ENCODE measurements at places on chromosomes 7 and 10. TPM values are rescaled to one million over a fixed set of nuclear protein-coding genes. Genes with fewer than 3 reads are reported as not detected.
A peak's percentile ranks its signal among the peaks of the same experiment; 100 is the strongest.

ACSM6 gene
- not detected for total RNA-seq

C10orf105 gene
- not detected for total RNA-seq

FEZF1 gene
- total RNA-seq = not detected

ANKRD2 gene
- total RNA-seq = 0.26 TPM

RELN gene
- not detected for total RNA-seq

ABHD11 gene
- total RNA-seq = 6.5 TPM

KNDC1 gene
- total RNA-seq = under 0.01 TPM

DNA sequence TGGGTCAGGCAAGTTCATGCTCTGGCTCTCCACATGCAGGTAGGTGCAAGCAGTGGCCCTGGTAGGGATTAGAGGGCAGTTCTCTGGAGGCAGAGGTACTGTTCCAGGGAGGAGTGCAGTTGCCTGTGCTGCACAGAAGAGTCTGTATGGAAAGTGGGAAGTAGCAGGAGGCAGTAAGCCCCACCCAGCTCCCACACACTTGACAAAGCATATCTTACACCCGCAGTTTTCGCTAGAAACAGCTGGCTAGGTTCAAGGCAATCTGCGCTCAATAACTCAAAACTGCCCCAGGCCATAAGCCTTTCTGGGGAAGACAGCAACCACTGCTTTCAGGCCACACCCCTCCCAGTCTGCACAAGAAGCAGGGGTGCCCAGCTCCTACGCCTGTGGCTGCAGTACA lies 33.1 kb upstream of the ARMC3 start:
- DNase-seq = peak; percentile 2

DNA sequence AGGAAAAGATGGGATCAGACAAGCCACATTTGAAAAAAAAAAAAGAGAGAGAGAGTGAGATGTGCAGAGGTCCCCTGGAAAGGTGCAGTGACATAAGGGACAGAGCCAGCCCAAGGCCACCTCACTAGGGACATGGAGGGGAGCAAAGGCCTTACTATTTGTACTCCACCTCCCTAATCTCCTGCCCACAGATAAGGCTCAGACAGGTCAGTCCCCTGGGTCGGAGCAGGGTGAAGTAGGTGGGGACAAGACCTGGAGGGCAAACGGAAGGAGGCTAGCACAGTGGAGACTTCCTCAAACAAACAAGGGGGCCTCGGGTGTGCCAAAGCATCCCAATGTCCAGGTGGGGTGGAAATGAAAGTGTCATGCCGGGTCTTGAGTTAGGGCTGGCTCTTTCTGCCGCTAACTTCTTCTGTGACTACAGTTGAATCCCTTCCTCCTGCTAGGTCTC lies 7.0 kb downstream of the PRF1 start:
- DNase-seq = no peak

DNA sequence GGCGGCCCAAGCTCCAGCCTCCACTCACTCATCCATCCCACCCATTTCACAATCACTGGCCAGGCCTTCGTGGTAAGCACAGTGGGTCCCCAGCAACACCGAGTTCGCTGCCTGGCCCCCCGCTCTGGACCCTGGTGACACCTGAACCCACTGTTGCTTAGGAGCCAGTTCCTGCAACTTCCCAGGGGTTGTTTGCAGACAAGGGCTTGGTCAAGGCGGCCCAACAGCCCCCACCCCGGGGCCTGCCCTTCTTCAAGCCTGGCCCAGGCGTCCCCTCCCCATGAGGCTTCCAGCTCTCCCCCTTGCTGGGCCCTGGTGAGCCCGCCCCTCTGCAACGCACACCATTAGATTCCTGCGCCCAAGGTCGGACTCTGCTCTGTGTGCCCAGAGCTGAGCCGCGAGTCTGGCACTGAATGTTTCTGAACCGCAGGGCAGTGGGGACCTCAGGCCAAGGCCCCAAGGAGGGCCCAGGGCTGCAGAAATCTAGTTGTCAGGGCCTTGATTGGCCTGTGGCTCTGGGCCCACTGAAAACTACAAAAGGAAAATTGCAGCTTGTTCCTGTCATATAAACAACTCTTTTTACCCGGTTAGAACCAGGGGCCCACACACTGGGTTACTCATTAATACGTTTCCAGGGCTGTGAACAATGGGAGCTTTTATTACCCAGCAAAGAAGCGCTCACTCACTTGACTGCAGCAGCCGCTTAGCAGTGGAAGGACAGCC lies 2.1 kb upstream of the COX19 start:
- DNase-seq = no peak

DNA sequence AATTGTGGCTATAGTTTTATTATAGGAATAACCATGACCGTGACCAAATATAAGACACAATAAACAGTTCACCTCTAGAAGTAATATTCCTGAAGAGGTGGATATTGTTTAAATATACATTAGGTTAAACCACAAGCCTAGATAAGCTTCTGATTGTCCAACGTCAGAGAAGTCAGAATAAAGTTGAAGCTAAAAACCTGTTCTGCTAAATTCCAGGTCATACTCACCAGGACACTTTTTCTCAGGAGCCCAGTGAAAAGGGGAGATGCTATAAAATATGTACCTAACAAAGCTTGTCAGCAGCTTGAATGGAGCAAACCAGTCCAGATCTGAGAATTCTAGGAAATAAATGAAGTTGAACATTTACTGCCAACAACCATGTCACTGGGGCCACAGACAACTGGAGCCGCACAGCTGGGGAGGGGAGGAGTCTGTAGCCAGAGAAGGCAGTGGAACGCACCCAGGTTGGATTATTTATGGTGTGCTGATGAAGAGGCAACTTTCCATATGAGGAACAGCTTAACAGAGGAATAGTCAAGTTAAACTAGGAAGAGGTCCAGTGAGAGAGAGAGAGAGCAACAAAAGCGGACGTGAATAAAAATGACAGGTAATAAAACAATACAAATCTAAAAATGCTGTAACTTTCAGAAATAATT lies 191.1 kb downstream of the ZNF438 start:
- DNase-seq = no peak

DNA sequence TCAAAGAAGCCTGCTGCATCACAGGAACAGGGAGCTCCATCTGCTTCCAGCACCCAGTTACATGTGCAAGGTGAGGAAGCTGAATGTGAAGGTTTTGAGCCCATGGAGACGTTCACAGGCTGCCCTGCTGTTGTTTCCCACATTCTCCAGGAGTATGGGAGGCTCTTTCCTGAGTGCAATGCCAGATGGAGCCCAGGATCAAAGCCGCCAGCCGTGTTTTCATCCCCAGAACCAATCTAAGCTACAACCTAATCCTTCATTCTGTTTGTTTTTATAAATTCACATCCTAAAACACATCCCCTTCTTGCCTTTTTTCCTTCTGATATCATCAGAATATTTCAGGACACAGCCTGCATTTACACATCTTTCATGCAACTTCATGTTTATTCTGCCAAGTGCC lies 98.9 kb upstream of the PRR15 start:
- DNase-seq = no peak

DNA sequence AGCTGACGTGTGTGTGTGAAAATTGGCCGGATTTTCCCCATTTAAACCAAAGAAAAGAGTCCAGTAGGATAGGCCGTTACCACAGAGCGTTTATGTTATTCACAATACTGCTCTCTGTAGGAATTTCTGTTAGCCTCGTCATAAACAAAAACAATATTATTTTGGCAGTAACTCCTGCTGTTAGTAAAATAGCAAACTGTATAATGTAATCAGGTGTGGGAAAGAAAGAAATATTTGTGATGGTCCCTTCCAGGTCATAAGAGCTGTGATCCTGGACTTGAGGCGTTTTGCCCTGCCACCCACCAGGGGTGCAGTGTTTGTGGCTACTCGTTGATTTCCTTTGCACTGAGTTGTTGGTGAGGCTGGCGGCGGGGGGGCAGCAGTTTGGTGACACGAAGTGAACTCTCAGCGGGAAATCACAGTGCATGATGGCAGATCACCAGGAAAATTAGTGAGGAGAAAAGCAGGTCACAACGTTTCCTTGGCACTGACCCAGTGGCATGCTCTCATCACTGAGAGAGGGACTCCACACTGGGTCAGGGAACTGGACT lies 2.8 kb downstream of the EEPD1 start:
- DNase-seq = no peak

- DNase-seq = no peak
Measured at GRCh38 chr10:127910464-127910770, 3.5 kb downstream of the PTPRE start.

DNA sequence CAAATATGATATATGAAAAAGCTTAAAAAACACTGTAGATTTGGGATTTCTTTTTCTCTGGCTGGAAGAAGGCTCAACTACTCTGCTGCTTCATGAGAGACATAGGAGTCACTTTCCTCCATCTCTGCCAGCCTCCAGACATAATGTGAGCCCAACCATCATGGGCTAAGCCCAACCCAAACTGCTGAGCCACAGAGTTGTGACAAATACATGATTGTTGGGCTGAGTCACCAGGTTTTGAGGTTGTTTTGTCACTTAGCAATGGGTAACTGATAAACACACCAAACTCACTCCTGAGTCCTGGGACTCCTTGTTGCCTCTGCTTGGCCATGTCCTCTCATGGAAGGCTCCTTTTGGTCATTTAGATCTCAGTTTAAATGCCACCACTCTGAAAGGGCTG lies 381.8 kb upstream of the FZD8 start:
- DNase-seq = peak; percentile 85

DNA sequence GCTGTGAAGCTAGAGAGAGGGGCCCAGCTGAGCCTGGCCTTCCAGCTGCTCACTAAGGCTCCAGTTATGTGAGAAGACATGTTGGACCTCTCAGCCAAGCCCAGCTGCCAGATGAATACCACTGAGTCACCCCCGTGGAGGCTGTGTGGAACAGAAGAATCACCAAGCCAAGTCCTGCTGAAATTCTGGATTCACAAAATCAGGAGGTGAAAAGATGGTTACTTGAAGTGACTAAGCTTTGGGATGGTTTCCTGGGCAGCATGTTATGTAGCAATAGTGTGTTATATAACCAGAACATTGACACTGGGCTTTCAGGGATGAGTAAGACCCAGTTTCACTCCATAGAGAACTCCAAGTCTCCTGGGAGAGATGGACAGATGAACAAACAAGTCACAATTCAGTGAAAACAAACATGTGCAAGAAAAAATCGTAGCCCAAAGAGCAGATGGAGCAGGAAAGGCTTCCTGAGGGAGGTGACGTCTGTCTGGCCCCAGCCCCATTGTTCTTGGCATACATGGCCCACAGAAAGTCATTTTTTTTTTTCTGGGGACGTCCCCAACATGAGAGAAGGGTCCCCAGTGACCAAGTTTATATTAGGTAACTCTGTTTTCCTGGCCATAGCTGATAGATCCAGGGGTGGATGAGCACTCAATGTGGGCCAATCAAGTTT lies 64.1 kb upstream of the PDZD8 start:
- DNase-seq = peak; percentile 98

DNA sequence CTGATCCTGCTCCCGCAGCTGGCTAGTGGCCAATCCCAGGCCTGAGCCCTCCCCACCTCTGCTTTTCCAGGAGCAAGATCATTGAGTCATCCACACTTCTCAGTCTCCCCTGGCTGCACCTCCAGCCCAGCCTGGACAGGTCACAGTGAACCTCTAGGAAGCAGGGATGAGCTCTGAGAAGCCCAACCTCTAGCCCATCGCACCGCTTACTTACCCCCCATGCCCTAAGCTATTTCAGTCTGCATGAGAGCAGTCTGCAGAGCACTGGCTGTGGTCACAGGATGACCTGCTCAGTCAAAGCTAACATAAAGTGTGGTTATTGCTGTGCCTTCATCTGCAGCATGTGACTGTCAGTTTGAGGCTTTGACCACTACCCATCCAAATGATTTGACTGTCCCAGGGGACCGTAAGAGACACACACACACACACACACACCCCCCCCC lies 129.2 kb downstream of the SORBS1 start:
- DNase-seq = no peak

All from bronchial epithelial cell (primary cell).